Bronchial epithelial cell (primary cell): ENCODE measurements at places on chromosomes 12 and 14.

DNA sequence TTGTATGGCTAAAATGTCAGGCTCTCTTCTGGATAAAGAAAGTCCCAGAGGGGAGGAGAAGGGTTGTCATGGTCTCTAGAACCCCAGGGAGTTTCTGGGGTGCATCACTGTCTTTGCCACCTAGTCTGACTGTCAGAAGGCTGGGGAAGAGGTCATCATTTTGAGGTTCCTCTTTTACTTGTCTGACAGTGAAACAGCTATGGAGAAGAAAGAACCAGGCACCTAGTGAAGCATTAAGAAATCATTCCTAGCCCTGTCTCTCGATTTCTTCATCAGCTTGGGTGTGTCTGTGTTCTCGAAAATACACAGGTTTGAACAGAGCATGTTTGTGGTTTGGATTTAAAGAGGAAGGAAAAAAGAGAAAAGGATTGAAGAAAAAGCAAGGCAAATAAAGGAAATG is 158.7 kb upstream of the LRIG3 start:
- peak; percentile 94 for DNase-seq

- no peak for DNase-seq
These were observed 112.9 kb upstream of the ATXN7L3B start for GRCh38 chr12:74424778-74425177.

DNA sequence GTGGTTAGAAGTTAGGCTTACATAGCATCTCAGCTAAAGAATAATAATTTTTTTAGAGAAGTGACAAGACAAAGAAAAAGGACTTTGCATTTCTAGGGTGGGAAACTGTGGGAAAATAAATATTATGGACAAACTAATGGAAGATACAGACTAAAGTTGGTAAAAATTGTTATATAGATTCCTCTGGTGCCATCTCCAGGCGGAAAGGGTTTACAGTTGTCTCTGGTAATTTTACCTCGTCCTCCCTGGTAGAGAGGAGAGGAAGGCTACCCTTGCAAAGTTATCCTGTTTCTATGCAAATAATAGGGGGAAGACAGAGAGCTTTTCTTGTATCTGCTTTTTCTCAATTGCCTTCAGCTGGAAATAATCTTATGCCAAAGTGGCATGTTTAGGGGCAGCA is 5.2 kb downstream of the OR11G2 start:
- DNase-seq, result no peak

DNA sequence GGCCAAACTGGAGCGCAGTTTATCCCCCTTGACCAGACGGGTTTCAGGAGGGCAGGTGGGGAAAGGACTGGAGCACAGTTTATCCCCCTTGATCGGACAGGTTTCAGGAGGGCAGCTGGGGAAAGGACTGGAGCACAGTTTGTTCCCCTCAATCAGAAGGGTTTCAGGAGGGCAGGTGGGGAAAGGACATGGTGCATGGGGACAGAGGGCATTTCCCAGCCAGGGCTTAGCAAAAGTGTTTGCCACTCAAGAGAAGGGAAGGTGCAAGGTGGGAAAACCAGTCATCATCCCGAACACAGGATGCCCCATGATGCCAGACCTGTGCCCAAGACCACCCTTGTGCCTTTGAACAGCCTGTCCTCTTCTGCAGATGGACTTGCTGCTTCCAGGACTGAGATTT is 54.7 kb downstream of the SPTB start:
- DNase-seq, result no peak

- DNase-seq, result peak; percentile 75
These were observed 472.1 kb upstream of the RGS6 start for GRCh38 chr14:71460091-71460490.

GRCh38 chr14:34711796-34712712 is 2.3 kb downstream of the CFL2 start:
- no peak for DNase-seq

GRCh38 chr12:90030726-90031125 is 322.1 kb upstream of the ATP2B1 start:
- DNase-seq, result no peak

DNA sequence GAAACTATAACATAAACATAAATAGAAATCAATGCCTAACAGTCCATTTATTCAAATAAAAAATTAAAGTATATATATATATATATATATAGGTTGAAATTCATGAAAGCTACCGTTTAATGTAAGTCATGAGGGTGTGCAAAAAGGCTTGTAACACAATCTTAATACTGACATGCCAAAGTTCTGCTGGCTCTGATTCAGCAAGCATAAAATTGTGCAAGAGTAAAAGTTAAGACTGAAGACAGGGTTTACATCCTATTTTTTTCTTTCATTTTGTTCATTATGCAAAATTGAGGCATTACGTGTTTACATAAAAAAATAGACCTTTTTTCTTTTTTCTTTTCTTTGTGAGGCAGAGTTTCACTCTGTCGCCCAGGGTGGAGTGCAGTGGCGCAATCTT is 984.2 kb downstream of the FSCB start:
- no peak for DNase-seq

DNA sequence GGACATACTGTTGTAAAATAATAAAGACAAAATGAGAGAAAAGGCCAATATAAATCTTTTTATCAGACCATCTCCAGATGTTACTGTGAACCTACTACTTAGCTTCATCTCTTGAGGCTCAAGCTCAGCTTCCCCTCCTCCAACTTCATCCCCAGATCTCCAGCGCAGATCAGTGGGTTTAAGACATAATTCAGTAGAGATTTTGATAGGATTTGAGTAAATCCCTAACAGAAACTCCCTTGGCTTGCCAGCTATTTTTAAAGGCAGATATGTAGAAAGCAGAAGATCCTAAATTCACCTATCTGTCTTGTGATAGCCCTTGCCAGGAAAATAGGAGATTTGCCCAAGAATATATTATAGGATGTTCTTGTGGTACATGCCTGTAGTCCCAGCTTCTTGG is 236.7 kb downstream of the FBXL14 start:
- DNase-seq, result no peak

GRCh38 chr12:43737646-43738045 is 20.9 kb downstream of the PUS7L start:
- DNase-seq, result peak; percentile 75

GRCh38 chr12:116592731-116593130 is 33.5 kb downstream of the MAP1LC3B2 start:
- DNase-seq, result peak; percentile 43

- DNase-seq, result no peak
These were observed 61.3 kb upstream of the ACTN1 start for GRCh38 chr14:69040353-69040752.

DNA sequence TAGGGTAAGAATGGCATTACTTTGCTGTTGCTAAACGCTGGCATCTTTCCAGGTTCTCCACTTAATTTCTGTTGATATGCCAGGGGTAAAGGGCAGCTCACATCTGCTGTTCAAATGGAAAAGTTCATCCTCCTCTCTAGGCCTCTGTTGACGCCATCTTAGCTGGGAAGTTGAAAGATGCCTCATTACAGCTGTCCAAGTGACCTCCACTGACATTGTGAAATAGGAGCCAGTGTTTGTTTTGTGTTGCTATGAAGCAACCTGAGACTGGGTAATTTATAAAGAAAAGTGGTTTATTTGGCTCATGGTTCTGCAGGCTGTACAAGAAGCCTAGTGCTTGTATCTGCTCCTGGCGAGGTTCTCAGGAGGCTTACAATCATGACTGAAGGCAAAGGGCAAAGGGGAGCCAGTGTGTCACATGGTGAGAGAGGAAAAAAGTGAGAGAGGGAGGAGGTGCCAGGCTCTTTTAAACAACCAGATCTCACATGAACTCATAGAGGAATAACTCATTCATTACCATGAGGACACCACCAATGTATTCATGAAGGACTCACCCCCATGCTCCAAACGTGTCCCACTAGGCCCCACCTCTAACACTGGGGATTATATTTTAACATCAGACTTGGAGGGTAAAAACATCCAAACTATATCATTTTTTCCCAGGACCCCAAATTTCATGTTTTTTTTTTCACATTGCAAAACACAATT is 3.2 kb upstream of the ADAM21 start:
- DNase-seq, result peak; percentile 37

DNA sequence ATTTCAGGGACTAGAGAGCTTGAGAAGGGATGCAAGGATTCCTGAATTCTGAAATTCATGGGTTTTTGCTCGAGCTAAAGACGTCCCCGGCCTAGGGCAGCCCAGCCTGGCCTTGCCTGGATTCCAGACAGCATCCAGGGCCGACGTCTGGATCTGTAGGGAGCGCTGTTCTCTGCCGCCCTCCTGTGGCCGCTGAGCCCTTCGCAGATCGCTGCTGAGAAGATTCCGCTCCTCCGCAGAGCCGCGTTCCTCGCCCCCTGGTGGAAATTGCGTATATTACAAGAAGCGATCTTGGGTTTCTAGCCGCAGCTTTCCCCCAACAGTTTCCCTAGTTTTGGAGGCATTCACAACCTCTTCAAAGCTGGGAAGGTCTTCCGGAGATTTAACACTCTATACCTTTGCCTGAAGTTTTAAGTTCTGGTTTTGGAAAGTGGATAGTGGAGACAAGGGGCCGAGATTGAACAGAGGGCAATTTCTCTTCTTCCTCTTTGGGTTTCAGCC is 5.1 kb downstream of the CISTR start:
- DNase-seq, result peak; percentile 78

- DNase-seq, result peak; percentile 52
These were observed 48.7 kb downstream of the NEUROD4 start for GRCh38 chr12:55068416-55069010.

GRCh38 chr12:12784911-12785814 is at the start of gene APOLD1:
TSS of gene APOLD1 (plus strand) at chr12:12785659. CDS start at chr12:12785692, 33 bp downstream.
- DNase-seq, result no peak

GRCh38 chr14:89215114-89215513 is 201.9 kb downstream of the FOXN3 start:
- DNase-seq, result no peak

GRCh38 chr12:753611-754472 is 1.5 kb downstream of the WNK1 start:
- DNase-seq, result no peak

- DNase-seq, result no peak
These were observed 95.8 kb downstream of the ITPK1 start for GRCh38 chr14:93019970-93020369.

DNA sequence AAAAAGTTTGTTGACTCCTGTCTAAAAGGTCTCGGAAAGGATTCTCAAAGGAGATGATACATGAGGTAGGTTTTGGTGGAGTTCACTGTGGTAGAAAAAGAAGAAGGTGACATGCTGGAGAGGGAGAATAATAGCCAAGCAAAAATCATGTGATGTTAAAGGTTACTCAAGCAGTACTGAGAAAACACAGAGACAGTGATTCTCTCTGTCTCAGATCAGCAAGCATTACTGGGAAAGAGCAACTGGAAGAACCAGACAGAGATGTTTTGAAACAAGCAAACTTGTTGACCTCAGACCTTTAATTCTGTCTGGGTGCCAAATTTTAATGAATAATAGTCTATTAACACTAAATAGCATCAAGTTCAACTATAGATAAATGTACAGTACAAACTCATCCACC is 183.5 kb upstream of the PLEKHG7 start:
- peak; percentile 54 for DNase-seq

- no peak for DNase-seq
These were observed 2.3 kb downstream of the HDAC7 start for GRCh38 chr12:47817272-47818006.

GRCh38 chr14:24032727-24033418 is 18.9 kb upstream of the CARMIL3 start:
- DNase-seq, result peak; percentile 96

- DNase-seq, result peak; percentile 62
These were observed 84.7 kb downstream of the SAMD4A start for GRCh38 chr14:54651649-54652048.

DNA sequence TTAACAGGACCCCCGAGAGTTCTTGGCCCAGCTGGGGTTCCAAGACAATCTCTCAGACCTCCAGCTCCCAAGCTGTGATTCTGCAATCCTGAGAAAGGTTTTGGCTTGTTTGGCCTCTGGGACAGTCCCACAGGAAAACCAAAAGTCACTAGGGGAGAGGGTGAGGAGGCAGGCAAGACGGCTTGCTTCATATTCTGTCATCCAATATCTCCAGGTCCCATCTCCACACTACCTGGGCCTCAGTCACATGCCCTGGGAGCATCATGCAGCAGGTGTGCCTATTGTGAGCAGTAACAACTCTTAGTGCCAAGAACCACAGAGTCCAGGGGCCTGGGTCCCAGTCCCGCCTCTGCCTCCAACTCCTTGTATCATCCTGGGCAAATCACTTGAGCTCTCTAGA is 1.7 kb downstream of the KRT79 start:
- DNase-seq, result no peak

DNA sequence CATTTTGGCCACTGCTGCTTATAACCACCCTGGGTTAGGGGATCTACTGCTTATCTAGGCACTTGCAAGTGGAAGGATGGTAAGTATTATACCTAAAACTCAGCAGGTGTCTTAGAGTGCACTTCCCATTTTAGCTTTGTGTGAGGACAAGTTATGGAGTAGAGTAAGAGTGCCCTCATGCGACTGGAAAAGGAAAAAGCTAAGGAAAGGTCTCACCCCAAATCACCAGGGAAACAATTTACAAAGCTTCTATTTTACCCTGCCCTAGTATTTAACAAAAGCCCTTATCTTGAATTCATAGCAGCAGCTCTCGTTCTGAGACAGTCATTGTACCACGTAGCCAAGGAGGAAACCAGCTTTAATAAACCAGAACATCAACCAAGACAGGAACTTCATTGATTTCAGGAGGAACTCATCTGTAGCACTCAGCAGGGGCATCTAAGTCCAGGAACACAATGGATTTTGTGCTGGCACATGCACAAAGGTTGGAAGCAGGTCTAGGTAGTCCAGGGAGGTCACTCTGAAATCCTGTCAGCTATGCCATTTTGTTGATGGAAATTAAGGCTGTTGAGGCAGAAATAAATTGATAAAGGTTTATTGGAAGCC is 2.9 kb downstream of the RDH12 start:
- peak; percentile 64 for DNase-seq
